Muscle of back (tissue), 13 donors: ENCODE measurements at places on chromosomes 2 and 18.

- peak; percentile 26 for DNase-seq
These were observed 352.5 kb upstream of the ZNF521 start for GRCh38 chr18:25704494-25704893.

DNA sequence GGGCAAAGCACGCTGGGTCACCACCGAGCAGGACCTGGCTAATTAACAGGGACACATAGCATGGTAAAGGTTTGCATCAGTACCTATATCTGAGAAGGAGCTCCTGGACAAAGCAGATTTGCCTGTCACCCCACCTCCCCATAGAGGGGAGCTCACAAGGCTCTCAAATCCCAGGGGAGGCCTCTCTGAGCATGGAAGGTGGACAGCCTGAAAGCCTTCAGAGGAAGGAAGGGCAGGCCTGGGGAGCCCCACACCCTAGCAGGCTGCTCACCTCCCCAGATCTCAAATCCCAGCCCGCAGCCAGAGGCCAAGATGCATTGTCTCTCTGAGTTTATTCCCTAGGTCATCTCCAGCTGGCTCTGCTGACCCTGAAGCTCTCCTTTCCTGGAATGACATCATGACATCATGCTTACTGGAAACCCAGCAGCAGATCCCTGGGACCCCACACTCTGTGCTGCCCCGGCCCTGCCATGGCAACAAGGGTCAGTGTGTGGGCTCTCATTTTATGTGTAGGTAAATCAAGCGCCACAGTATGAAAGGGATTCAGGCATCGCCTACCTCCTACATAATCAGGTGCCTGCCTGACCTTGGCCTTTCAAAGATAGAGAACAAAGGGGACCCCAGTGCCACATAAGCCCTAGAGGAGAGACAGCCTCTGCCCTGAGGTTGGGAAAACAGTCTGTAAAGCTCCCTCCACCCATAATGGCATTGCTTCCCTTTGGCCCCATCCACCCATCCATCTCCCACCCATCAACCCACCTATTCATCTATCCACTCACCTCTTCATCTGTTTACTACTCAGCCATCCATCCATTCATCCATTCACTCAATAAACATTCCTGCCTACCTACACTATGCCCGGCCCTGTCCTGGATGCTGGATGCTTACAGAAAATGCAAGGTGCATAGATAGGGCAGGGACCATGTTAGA is 15.7 kb upstream of the TEX51 start:
- DNase-seq: no peak

GRCh38 chr18:12841070-12841469 is 43.0 kb downstream of the PTPN2 start:
- DNase-seq: no peak

DNA sequence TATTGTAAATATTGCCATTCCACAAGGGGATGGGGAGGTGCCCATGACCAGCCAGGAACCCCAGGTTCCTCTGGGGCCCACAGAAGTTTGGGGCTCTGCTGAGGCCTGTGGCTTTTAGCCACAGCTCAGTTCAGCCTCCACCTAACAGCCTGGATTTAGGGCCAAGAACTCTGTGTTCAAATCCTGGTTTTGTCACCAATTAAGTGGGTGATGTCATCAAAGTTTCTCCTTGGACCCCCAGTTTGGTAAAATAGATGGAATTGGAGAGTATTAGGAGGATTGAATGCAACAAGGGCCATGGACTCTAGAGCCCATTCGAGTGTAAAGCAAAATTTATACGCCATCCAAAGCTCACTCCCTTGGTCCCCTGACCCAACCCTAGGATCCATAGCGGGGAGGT is 3.2 kb upstream of the FEV start:
- no peak for DNase-seq

- DNase-seq: peak; percentile 84
These were observed 522 bp upstream of the ZNF407 start for GRCh38 chr18:74597034-74597661.

GRCh38 chr2:208249296-208249695 is 5.6 kb downstream of the IDH1 start:
- DNase-seq: no peak

GRCh38 chr18:63267975-63268721 is 51.4 kb downstream of the BCL2 start:
- DNase-seq: no peak

DNA sequence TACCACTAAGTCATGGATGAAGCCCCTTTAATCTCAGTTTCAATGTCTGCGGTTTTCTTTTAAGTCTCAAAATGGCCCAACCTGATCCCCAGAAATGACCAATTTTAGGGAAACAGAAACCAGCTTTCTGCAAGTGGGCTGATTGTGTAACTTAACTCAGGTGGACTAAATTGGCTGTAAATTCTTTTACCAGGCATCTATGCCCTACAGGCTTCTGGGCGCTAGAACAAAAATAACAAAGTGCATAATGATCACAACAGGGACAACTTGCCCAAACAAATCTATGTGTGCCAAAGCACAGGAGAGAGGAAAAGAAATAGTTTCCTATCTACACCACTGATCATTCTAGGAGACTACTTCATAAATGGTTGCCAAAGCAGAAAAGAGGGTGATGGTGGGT is 112.3 kb upstream of the SETBP1 start:
- no peak for DNase-seq

DNA sequence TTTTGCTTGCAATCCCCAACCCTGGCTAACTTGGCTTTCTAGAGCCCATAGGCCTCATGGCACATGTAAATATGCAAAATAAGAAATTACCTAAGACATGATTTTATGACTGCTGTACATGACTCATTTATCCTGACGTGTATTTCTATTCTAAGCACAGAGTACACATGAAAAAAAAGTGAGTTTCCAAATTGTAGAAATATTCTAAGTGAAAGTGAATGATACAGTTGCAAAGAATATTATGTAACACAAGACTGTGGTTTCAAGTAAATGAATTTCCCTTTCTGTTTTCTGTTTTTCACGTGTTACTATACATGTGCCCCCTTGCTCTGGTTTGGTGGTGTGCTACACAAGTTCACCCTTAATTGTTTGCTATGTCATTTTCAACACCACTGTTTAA is 162.4 kb downstream of the LRP1B start:
- DNase-seq: no peak

DNA sequence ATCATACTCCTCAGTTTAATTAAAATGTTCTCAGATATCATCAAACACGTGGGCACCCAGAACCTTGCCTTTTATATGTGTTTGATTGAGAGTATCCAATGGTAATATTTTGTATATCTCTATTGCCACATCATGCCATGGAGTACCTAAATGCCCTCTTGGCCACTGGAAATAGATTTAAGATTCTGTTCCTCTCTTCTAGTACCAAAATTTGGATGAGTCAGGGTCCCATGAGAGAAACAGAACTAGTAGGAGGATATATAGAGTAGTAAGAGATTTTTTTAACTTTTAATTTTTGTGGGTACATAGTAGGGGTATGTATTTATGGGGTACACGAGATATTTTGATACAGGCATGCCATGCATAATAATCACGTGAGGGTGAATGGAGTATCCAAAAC is 9.6 kb upstream of the ZAP70 start:
- DNase-seq: no peak

GRCh38 chr2:138090330-138090729 is 126.1 kb downstream of the HNMT start:
- peak; percentile 22 for DNase-seq

DNA sequence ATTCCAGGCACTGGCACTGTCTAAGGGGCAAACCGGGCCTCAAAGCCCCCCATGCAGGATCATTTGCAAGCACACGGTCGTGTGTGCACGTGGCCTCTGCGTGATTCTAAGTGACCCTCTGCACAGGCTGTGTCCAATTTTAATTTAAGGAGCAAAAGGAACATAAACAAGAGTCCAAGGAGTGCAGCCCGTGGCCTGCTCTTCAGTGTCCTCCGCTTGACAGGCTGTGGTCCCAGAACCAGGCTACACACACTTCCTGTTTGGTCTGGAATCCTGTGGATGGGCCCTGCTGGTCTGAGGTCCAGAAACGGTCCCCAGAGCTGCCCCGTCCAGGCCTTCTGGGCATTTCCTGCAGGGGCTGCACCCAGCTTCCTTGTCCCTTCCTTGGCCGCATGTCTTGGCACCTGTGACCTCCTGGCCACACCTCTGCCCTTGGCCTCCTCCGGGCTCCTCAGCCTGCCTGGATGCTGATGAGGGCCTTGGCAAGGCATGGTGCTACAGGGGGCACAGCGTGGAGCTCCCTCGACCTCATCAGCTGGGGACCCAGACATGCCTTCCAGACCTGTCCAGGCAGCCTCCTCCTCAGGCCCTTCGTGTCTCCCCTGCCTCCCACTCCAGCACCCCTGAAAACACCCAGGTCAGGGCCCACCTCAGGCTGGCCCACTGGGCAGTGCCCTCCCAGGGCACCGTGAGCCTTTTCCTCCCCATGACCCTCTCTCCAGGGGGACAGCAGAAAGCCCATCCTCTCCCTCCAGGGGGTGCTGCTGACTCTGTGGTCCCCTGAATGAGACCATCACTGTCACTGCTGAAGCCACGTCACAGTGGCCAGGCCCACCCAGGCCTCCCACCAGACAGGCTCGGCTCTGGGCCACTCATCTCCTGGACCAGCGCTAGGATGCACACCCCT is 136.4 kb upstream of the GPC1 start:
- DNase-seq: no peak

DNA sequence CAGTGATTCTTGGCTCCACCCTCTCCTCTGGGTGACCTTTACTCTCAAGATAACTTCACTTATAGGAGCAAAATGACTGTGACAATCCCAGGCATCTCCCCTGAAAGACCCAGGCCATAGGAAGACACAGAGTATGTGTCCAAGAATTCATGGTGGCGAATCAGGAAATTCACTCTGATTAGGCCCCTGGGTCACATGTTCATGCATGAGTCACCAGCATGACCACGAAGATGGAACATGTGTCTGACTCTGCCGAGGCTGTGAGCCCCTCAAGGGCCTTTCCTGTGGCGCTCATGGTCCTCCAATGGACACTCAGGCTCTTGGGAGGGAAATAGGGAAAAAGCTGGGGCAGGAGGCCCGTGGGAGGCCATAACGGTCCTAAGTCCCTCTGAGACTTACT is 74.0 kb upstream of the TEX51 start:
- DNase-seq: no peak

DNA sequence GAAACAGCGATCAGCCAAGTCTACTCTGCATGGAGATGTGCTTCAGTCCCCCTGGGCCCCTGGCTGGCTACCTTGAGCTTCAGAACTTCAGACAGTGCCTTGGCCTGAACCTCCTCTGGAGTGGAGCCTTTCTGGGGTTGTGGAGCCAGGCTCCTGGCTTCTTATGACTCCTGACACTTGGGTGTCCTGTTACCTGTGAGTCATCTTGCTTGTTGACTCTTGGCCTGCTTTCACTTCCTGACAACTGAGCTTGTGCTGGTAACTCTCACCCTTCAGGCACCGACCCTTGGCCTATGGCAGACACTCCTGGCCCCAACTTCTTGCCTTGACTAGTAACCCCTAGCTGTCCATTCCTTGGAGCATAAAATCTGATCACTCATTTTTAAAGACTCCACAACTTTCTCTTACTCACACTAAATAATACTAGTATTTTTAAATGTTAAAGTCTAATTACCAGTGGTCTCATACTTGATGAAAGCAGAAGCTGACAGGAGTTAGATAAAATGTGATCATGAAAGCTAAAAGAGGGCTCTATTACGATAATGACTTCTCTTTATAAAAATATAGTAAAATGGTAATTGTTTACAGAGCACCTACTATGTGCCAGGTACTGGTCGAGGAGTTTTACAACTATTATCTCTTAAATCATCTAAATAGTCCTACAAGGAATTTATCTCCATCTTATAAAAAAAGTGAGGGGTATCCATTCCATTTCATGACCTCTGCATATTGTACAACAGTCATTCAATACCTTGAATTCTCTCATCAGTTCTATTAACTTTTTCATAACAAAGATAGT is 46.3 kb upstream of the VIT start:
- DNase-seq: peak; percentile 38

GRCh38 chr18:73835656-73836364 is 311.8 kb downstream of the FBXO15 start:
- DNase-seq: no peak

- no peak for DNase-seq
These were observed 854 bp downstream of the GPR155 start for GRCh38 chr2:174485788-174486562.

GRCh38 chr2:6992794-6993228 is 75.6 kb downstream of the RNF144A start:
- DNase-seq: no peak

DNA sequence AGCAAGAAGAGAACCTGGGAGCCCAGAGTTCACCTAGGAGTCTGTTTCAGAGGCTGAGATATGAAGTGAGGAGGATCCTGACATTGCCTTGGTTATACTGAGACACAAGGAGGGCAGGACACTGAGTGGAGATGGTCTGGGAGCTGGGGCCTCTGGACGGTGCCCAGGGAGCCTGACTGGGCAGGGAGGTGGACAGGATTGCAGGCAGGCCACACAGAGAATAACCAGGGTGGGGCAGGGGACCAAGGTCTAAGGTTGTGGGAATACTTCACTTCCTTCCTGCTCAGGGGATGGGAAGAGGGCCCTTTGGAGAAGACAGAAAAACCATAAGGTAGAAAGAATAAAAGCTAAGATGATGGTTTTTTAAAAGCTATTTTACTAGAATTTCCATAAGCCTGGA is 18.7 kb downstream of the EDAR start:
- no peak for DNase-seq

GRCh38 chr2:84873350-84873749 is 7.5 kb downstream of the TRABD2A start:
- no peak for DNase-seq

- DNase-seq: no peak
These were observed 439.3 kb downstream of the CBLN2 start for GRCh38 chr18:72104851-72105250.

DNA sequence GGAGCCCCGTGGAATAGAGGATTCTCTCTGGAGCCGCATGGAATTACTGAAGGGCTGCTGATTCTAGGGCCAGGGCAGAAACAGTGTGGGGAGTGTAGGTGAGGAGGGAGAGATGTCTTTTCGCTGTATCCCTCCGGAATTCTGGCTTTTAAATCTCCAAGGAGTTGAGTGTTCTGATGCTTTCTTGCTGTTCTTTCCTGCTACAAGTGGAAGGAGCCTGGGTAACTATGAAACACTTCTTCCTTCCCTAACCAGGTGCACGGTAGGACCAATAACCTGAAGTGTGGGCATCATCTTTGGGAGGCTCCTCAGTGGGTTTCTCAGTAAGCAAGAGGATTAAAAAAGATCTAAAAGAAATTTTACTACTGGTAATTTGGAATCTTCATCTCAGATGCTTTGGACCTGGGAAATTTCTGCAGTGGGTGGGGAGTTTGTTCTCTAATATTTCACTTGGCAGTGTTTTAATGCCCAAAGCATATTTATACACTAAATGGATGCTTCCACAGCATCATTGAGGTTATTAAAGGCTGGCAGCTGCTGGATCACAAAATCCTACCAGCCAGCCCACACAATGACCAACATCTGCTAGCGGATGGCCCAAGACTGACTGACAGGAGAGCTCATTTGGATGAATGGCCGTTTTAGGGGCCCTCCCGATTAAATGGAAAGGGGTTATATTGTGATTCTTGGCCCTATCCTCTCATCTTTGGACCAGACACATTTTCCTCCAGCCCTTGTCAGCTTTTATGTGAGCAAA is 2.1 kb downstream of the EML6 start:
- DNase-seq: peak; percentile 14
